ENCODE measurements at places on chromosomes 2 and 18.

DNA sequence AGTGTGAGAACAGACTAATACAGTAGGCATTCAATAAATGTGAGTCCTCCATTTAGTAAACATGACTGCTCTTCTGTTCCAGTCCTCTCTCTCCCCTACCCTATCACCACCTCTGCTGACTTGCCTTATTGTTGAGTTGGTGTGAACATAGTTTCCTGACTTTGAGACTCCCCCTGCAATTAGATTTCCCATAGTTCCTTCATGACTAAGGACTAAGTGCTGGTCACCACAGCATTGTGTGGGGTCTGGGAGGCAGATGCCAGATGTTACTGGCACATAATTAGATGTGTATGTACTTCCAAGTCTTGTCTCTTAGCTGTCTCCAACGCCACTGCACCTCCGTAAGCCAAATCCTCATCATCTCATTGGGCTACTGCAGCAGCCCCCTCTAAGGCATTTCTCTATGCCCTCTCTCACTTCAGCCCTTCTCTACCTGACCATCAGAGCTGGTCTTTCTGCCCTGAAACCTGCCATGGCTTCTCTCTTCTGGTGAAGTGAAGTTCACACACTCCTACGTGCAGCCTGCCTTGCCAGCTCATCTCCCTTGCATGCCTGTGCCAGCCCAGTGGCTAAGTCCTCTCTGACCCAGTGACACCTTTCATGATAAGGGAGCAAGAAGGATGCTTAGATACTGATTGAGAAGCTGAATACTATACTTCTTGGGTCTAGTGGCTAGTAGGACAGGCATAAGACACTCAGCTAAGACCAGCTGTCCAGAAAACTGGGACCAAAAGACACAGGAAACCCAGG, 81.6 kb upstream of the ALPP start:
- DNase-seq, result no peak

DNA sequence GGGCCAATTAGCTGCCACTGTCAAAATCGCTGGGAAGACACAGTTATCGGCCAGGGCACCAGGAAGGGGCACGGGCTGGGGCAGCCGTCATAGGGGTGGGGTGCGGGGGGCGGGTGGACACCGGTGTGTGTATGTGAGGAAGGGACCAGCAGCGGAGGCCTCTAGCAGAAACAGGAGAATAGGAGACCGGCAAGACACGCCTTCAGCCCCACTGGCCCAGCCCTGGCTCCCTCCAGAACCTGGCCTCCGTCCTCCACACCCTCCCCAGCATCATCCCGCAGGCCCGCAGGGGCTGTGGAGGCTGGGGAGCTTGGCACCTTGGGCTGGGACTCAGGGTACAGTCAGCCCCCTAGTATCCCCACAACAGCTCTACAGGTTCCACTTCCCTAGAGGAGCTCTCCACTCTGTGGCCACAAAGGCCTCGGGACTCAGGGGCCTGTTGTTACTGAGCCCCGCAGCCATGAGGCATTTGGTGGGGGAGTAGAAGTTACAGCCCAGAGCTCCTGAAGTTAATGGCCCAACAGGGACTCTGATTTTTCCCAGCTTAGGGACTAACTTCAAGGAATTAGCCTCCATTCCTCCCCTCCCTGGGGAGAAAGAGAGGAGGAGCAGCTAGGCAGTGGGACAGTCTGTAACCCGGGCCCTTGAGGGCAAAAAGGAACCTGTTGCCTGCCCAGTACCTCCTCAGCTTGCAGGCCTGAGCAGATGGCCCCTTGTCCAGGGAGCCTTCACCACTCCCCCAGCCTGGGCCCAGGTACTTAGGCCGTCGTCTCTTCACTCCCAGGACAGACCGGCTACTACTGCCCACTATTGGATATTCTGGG, 19.9 kb downstream of the SH2D6 start:
- no peak for DNase-seq

DNA sequence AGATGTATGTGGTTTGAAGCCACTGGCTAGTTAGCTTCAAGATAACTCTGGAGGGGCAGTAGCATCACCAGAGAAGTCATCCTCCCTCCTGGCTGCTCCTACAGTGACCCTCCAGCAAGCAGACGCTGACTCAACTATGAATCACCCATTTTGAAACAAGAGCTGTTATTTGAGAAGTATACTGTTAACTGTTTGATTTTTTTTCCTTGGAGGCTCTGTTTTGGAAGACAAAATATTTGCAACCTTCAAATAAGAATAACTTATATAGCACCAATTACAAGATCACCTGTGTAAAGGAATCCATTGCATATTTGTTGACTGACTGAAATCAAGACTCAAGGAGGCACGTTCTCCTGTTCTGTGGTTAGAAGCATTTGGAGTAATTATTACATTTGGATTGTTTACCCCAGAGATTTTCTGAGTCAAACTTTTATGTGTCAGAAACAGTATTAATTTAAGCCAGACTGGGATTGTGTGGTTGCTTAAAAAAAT, 313.8 kb downstream of the MTX2 start:
- DNase-seq, result no peak

GRCh38 chr2:111954602-111955332, 56.4 kb downstream of the MERTK start:
- DNase-seq, result no peak

- no peak for DNase-seq
Measured at GRCh38 chr2:106638043-106638442, 150.9 kb downstream of the CD8B2 start.

DNA sequence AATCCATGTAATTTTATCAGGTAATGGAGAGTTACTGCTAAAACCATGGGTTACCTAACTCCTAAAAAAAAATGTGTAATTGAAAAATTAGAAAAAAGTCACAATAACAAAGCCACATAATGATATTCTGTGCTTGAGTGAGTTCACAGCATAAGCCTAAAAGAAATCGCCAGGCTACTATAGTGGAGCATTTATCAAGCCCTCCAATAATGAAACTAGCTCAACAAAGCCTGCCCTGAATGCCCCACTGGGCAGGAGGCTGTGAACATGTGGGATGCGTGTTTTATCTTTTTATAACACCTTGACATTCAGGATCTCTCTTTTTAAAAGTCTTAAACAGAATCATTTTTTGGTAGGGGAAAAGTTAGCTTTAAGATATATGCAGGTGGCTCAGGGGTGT, 86.3 kb downstream of the KCTD18 start:
- DNase-seq, result no peak

DNA sequence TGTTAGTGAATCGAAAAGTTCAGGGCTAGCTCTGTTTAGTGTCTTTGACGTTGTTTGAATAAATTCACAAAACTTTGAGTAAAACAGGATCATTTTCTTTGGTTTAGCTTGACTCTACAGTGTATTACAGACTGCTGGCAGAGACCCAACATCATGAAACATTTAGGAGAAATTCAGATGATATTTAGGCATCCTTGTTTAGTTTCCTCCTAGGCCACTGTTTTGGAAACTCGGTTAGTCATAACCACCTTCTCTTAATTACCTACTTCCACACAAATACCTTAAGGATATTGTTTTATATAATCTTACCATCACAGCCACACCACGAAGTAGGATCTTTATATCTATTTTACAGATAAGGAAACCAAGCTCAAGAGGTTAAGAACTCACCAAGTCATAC, 7.8 kb downstream of the LIMS1 start:
- DNase-seq, result no peak

- DNase-seq, result no peak
Measured at GRCh38 chr2:55621802-55622201, 4.4 kb upstream of the PPP4R3B start.

- DNase-seq, result no peak
Measured at GRCh38 chr2:220980966-220981675, 591.0 kb downstream of the EPHA4 start.

GRCh38 chr2:18932853-18933252, 343.5 kb upstream of the NT5C1B start:
- no peak for DNase-seq

DNA sequence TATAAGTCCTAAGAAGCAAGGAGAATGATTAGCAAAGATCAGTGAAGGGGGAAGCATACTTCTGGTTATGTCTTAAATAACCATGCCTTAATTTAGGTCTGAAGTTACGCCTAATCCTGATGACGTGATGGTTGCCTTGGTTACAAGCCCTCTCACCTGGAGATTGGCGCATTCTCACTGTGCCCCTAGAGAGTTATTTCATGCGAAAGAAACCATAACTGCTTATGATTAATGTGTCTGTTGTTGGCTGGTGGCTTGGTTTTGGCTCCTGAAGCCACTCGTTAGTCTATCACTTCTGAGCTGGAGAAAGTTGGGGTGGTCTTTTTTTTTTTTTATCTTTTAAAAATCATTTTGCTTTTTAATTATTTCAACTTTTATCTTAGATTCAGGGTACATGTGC, 47.0 kb downstream of the TNFRSF11A start:
- no peak for DNase-seq

DNA sequence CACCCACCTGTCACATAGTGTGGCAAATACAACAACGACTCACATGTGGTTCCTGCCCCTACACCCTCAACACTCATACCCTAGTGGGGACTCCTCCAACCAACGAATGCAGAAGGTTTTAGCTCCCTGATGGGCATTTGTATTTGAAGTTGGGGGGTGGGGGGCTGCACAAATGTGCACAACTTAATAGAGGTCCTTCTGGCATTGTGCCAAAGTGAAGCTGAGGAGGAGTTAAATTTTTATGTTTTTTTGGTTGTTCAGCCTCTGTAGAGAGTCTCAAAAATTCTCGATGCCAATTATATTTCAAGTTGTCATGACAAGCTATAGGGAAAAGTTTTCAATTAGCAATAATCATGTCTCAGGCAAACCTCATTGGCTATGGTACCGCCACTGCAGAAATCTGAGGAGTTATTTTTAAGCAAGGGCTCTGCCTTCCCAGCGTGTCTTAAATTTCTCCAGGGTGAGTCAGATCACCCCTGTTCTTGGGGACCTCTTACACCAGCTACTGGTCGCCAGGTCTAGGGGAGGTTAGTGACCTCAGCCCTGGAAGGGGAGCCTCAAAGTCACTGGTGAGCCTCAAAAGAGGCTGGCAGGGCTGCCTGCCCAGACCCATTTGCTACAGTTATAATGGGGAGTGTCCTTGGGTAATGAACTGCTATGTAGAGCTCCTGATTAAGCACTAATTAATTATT, 102.7 kb upstream of the TAF1B start:
- no peak for DNase-seq

DNA sequence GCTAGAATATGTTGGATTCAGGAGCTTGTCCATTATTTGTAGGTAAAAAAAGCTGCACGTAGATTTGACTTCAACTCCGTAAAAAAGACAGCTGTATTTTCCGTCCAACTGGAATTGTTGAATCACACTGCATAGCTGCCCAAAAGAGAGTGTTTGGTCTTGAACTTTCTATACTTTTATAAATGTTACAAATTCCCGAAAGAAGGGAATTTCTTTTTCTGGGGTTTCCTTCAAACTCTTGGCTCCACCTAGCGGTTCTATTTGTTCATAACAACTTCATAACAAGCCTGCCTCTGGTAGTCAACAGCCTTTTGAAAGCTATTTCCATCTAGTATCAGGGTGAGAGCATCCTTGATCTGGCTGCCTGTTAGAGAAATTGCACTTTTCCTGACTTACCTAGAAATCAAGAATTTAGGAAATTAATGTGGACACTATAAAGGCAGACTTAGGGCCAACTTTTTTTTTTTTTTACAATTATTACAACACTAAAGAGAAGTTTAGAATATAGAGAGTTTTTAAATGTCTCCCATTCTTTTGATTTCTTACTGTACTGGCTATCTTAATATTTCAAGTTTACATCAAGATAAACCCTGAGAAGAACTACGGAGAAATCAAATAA, 48.1 kb downstream of the TMEM185B start:
- DNase-seq, result no peak

GRCh38 chr2:122070241-122070731, 314.8 kb downstream of the TSN start:
- DNase-seq, result no peak

GRCh38 chr2:12270876-12271588, 445.7 kb upstream of the TRIB2 start:
- DNase-seq, result no peak

DNA sequence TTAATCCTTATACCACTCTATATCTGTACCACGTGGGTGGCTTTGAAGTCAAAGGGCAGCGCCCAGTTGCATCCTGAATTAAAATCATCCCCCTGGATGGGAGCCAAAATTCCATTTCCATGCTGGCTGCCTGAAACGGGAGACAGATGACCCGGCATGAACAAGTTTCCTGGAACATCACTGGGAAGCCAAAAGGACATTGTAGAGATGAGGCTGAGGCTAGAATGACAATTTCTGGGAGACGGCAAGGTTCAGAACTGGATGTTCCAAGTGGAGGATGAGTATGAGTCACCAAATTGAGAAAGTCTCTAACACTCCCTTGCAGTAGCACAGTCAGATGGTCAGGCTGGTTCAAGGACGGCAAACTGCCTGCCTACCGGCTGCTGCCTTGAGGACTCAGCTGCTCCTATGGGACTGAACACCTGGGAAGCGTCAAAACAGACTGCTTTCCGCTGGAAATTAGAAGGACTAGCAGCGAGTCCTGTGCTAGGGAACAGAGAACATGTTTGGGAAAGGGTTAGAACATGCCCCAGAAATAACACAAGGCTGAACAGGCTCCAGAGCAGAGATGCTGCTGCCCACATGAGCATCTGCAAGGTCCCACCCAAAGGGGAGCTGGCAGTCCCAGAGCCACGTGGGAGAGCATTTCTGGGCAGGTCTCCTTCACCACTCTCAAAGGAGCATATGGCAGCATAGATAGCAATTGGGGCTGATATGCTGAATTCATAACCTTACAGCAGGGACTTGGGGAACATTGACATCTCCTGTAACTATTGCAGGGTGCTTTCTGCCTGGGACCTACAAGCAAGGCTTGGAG, 32.0 kb downstream of the YPEL5 start:
- no peak for DNase-seq

- DNase-seq, result no peak
Measured at GRCh38 chr18:54880395-54881105, 52.3 kb downstream of the RAB27B start.

GRCh38 chr2:152493417-152493816, 158.4 kb downstream of the FMNL2 start:
- no peak for DNase-seq

DNA sequence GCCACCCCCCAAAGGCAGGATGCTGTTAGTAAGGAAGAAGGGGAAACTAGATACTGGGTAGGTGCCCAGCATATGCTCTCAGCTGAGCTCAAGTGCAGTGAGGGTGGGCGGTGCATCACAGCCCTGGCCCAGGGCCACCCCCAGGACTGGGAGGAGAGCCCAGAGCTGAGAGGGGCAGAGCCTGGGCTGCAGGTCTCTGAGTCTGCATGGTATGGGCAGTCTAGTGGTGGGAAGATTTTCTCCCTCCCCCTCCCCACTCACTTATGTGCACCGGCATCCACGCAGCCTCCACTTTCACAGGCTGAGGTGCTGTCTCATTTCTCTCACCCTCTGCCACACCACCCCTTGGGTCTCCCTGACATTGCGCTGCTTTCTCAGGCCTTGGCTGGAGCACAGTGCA, 48.5 kb upstream of the CAB39 start:
- no peak for DNase-seq
